CD8-positive, alpha-beta memory T cell (primary cell): ENCODE measurements at places on chromosomes 12 and 14. TPM values are rescaled to one million over a fixed set of nuclear protein-coding genes. Genes with fewer than 3 reads are reported as not detected.

DNA sequence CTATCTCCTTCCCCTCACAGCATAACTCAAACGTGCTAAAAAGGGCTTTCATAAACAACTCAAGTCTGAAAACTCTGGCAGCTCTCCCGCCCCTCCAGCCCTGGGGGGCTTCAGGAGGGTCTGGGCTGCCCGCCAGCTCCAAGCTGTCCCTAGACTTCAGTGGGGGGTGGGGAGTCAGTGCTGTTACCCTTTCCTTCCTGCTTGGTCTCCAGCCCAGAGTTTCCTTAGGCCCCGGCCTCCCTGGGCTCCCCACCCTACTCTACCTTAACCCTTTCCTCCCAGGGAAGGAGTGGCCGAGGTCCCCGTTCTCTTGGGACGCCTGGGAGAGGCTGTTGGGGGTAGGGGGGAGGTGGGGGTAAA, 530 bp upstream of the NYNRIN start:
- H3K4me1 ChIP-seq: peaks cover 7% of the 10 kb centered on the region
- H3K4me3 ChIP-seq: no peak overlapping the region
- peaks cover 12% of the 10 kb centered on the region for H3K27me3 ChIP-seq
- no peaks in the 10 kb centered on the region for H3K36me3 ChIP-seq
- no peak overlapping the region for H3K27ac ChIP-seq

DNA sequence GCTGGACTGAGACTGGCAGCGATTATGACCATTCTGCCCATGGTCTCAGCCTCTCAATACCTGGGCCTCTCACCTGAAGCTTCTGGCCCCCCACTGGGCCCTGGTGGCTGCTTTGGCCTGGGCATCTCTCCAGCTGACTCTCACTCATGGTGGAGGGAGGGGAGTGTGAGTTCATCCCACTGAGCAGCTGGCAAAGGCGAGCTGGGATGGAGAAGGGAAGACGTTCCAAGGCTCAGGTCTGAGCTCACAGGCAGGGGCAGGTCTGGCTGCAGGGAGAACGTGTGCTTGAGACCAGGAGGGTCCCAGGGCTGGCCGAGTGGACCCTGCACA, 103.5 kb downstream of the TMEM121 start:
- H3K4me1 ChIP-seq: no peaks in the 10 kb centered on the region
- H3K4me3 ChIP-seq: no peak overlapping the region

GPR84 gene
- polyA plus RNA-seq: not detected

GRCh38 chr14:51290132-51290531, 50.1 kb downstream of the TMX1 start:
- no peak for DNase-seq
- H3K27me3 ChIP-seq: no peaks in the 10 kb centered on the region
- no peak overlapping the region for H3K27ac ChIP-seq
- H3K36me3 ChIP-seq: no peaks in the 10 kb centered on the region
- no peaks in the 10 kb centered on the region for H3K4me1 ChIP-seq

LHX5 gene
- not detected for polyA plus RNA-seq

SLC6A15 gene
- not detected for polyA plus RNA-seq

GRCh38 chr12:12807970-12808702, 5.0 kb upstream of the DDX47 start:
- H3K27me3 ChIP-seq: no peaks in the 10 kb centered on the region
- DNase-seq: peak; percentile 31
- peaks cover 39% of the 10 kb centered on the region for H3K4me1 ChIP-seq
- H3K36me3 ChIP-seq: no peaks in the 10 kb centered on the region
- peak overlapping the region; percentile 35 for H3K4me3 ChIP-seq

- H3K4me1 ChIP-seq: no peaks in the 10 kb centered on the region
- no peaks in the 10 kb centered on the region for H3K27me3 ChIP-seq
- H3K4me3 ChIP-seq: no peak overlapping the region
- H3K36me3 ChIP-seq: no peaks in the 10 kb centered on the region
- DNase-seq: no peak
These were observed 3.8 kb upstream of the TAS2R10 start for GRCh38 chr12:10829994-10830393.

ASPG gene
- polyA plus RNA-seq: not detected

DNA sequence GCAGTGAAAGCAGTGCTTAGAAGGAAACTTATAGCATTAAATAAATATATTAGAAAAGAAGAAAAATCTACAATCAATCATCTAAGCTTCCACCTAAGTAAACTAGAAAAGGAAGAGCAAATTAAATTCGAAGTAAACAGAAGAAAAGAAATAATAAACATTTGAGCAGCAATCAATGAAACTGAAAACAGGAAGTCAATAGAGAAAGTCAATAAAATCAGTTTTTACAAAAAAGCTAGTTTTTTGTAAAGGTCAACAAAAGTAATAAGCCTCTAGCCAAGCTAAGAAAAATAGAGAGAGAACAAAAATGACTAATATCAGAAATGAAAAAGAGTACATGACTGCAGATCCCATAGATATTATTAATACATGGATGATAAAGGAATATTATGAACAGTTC, 34.2 kb upstream of the KTN1 start:
- no peak for DNase-seq
- no peak overlapping the region for H3K4me3 ChIP-seq
- H3K27ac ChIP-seq: no peak overlapping the region
- H3K4me1 ChIP-seq: no peaks in the 10 kb centered on the region
- no peaks in the 10 kb centered on the region for H3K36me3 ChIP-seq

DNA sequence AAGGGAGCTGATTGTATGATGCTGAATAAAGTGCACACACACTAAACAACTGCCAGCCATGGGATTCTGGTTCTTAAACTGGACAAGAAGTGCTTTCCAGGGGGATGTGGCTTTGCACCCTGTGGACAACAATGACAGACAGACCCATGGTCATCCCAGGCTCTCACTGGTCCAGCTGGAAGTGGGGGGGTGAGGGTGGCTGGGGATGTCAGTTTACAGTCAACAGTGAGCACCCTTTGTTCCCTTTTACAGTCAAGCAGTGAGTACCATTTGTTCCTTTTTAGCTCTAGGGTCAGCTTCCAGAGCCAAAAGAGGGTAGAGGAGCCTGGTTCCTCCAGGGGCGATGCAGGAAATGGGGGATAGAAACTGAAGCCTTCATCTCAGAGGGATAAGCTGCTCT, 100.7 kb downstream of the SMOC1 start:
- no peak overlapping the region for H3K4me3 ChIP-seq
- H3K36me3 ChIP-seq: no peaks in the 10 kb centered on the region
- DNase-seq: no peak

HOXC12 gene
- not detected for polyA plus RNA-seq

DNA sequence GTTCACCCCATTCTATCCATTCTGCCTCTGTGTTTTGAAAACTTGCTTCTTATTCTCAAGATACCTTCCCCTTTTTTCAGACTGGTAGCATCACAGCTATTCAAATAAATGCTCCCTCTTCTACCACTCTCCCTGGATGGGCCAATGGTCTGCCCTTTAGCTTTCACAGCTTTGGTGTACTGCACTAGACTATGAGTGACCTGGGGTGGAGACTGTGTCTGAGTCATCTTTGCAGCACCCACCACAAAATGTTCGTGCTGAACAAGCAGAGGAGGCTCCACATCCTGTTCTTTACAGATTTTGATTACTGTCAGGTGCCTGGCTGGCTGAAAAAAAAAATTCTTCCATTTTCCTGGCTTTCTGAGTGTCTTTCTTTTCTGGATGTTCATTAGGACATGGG, 1104.1 kb upstream of the TMEM132C start:
- DNase-seq: peak; percentile 80
- no peaks in the 10 kb centered on the region for H3K27me3 ChIP-seq
- no peaks in the 10 kb centered on the region for H3K36me3 ChIP-seq
- peaks cover 22% of the 10 kb centered on the region for H3K4me1 ChIP-seq

KRT6A gene
- not detected for polyA plus RNA-seq

DNA sequence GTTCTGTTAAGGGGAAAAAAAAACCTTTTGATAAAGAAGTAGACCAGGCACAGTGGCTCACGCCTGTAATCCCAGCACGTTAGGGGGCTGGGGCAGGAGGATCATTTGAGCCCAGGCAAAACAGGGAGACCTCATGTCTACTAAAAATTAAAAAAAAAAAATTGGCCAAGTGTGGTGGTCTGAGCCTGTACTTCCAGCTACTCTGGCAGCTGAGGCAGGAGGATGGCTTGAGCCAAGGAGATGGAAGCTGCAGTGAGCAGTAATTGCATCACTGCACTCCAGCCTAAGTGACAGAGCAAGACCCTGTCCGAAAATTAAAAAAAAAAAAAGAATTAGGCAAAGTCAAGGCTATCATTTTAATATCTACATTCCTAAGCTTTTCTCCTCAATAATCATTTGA, 124.8 kb upstream of the CPM start:
- H3K4me1 ChIP-seq: no peaks in the 10 kb centered on the region
- H3K27me3 ChIP-seq: no peaks in the 10 kb centered on the region

DNA sequence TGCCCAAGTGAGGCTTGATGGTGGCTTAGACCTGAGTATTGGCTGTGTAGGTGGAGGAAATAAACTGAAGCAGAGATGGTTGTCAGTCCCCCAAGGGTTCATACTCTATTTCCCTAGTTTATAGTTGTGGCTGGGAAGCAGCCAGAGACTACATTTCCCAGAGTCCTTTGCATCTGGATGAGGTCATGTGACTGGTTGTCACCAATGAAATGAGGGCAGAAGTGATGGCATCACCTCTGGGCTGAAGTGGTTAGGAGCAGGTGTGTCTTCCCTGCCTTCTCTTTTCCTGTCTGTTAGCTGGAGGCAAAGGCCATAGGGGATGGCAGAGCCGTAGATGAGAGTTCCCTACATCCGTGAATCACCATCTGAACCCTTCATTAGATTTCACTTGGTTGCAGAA, 16.3 kb upstream of the NOS1 start:
- H3K36me3 ChIP-seq: no peaks in the 10 kb centered on the region

GRCh38 chr14:29273513-29273912, 506.9 kb downstream of the FOXG1 start:
- H3K4me1 ChIP-seq: no peaks in the 10 kb centered on the region
- no peak overlapping the region for H3K27ac ChIP-seq
- no peak overlapping the region for H3K4me3 ChIP-seq
- no peak for DNase-seq
- H3K27me3 ChIP-seq: no peaks in the 10 kb centered on the region

DNA sequence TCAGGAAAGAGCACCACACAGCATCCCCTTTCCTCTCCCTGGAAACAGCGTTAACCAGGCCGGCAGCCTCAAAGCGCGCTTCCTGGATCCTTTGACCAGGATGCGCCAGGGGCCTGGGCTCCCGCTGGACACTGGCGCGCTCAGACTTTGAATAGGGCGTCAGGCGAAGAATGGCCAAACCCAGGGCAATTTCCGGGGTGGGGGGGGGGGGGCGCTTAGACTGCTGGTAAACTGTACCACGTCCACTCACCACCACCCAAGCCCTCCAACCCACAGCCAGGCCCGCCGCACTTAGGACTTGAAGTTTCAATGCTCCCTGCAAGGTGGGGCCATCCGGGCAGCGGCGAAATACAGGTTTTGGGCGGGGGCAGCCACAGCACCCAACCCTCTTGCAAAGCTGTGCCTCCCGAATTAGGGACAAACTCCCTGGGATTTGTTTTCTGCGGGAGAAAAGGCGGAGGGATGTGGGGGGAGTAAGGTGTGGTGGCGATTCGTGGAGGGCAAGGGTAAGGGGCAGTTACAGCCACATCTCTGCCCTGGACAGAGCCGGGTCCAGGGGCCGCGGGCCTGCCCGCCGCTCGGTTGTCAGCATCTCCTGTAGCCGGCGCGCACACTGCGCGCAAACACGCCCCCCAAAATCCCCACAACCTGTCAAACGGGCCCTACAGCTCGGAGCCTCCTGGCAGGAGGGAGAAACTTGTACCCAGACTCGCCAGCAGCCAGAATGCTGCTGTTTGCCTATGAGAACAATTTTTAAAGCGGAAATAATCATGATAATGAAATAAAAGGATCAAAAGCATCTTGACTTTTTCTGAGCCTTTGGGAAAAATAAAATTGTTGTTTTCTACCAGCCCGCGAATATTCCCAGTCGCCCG, 958 bp downstream of the RTN1 start:
- no peaks in the 10 kb centered on the region for H3K36me3 ChIP-seq
- no peaks in the 10 kb centered on the region for H3K4me1 ChIP-seq
- no peak overlapping the region for H3K27ac ChIP-seq
- DNase-seq: no peak

DNA sequence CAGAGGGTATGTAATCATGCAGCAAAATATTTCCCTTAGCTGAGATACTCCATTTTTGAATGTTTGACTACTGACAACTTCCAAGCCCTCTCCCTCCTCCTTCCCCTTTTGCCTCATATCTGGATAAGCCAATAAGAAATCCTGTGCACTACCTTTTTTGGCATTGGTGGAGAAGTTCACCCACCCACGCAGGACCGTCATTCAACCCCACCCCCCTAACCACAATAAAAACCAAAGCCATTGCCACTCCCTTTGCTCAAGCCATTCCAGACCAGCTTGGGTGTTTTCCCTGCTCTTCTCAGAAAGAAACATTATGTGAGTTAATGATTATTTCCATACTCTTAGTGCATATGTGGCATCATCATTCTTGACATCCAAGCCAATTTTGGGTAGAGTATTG, 176.7 kb downstream of the PTPN11 start:
- no peaks in the 10 kb centered on the region for H3K4me1 ChIP-seq
- DNase-seq: no peak
- no peaks in the 10 kb centered on the region for H3K36me3 ChIP-seq
- no peaks in the 10 kb centered on the region for H3K27me3 ChIP-seq
- no peak overlapping the region for H3K27ac ChIP-seq

GRCh38 chr14:24632336-24632735, 1.7 kb downstream of the GZMB start:
- no peaks in the 10 kb centered on the region for H3K36me3 ChIP-seq
- no peak overlapping the region for H3K27ac ChIP-seq
- peaks cover 14% of the 10 kb centered on the region for H3K4me1 ChIP-seq
- DNase-seq: no peak

- H3K4me1 ChIP-seq: peaks cover 55% of the 10 kb centered on the region
- H3K4me3 ChIP-seq: peak overlapping the region; percentile 92
These were observed 20.0 kb upstream of the CLEC2D start for GRCh38 chr12:9649532-9649940.

DNA sequence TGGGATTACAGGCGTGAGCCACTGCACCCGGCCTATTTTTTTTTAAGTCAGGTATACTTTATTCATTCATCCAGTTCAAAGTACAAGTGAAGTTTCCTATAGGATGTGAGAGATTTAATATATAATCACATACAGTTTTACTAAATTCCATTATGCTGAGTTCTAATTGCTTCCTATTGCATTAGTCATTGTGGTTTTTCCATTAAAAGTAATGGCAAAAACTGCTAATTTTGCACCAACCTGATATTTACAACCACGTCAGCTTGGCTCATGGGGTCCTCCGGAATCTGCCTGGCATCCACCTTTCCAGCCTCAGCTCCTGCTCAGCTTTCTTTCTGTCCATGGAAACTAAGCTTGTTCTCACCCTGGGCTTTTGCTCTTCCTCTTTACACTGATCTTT, 67.0 kb upstream of the CSRP2 start:
- no peaks in the 10 kb centered on the region for H3K27me3 ChIP-seq
- H3K27ac ChIP-seq: no peak overlapping the region
- no peaks in the 10 kb centered on the region for H3K36me3 ChIP-seq
- DNase-seq: no peak

DNA sequence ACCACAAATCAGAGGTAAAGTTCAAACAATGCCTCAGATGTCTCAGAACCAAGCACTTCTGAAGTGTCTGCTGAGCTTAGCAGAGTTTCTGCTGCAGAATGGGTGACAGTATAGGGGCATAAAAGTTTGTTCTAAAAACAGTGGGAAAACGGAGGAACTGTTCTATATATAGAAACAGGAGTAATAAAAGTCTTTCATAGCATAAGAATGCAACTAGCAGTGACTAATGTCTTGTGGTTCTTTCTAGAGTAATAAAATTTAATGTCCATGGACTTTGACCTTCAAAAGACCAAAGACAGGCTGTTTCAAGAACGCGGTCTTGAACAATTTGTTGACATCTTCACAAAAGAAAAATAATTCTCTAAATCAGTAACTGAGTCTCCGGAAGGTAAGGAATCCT, 107.5 kb upstream of the FAR2 start:
- no peaks in the 10 kb centered on the region for H3K4me1 ChIP-seq
- no peak overlapping the region for H3K27ac ChIP-seq
- DNase-seq: no peak

CLEC4E gene
- polyA plus RNA-seq: not detected
